ENCODE measurements at places on chromosomes 11 and 22.

DNA sequence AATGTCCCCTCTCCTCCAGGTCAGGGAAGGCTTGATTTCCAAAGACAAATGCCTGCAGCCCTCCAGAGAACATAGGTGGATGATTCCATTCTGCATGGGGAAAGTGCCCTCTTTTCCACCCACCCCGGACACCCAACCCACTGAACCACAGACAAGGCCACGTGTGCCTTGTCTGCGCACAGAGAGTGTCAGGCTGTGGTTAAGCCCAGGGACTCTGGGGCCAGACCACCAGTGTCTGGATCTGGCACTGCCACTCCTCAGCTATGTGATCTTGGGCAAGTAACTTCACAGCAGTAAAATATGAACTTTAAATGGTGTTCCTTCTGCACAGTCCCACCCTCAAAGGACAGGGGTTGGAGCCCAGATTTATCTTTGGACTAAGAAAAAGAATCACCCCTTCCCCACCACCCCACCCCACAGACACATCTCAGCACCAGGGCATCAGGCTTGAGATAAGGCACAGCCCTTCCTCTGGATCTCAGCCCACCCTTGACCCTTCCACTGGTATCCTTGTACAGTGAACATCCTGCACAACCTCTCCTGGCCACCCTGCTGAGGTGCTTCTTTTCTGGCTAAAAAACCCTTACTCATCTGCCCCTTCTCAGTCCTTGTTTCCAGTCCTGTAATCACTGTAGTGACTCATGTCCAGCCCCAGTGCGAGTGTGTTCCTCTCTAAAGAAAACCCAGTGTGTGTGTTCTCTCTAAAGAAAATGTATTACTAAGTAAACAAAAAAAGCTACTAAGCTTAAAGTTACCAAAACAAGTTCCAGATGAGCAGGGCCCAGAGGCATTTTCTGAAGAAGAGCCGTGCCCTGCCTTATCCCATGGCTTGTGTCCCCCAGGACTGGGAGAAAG, 1.9 kb upstream of the PTGDR2 start:
- DNase-seq, result no peak
- H3K27ac ChIP-seq, result no peak overlapping the region
- H3K4me3 ChIP-seq, result no peak overlapping the region
- H3K27me3 ChIP-seq, result no peaks in the 10 kb centered on the region

DNA sequence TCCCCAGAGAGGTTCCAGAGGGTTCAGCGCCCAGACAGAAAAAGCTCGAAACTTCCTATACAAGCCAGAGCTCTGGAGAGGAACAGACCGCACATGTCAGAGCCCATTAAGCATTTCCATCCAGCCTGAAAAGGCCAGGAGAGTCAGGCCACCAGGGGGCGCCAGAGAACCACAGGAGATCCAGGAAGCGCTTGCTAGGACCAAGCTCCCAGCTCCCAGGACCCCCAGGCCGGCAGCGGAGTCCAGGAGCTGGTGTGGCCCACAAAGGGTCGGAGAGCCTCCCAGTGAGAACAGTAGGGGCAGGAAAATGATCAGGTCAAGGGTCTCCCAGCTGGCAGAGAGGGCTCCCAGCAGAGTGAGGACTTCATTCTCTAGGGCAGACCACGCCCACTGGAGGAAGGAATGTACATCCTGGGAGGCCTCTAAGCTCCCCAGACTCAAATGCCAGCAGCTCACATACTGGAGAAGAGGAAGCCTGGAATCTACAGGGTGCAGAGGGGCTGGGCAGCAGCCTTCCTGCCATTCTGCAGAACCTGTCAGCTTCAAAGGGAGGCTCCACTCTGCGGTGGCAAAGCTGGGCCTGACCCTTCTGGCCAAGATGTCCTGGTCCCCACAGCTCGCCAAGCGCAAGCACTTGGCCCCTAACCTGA, 2.1 kb upstream of the MEI1 start:
- peaks cover 4% of the 10 kb centered on the region for H3K27me3 ChIP-seq
- peak; percentile 91 for DNase-seq
- peaks cover 18% of the 10 kb centered on the region for H3K4me1 ChIP-seq
- no peak overlapping the region for H3K4me3 ChIP-seq
- H3K27ac ChIP-seq, result peak overlapping the region; percentile 68
- H3K36me3 ChIP-seq, result peaks cover 3% of the 10 kb centered on the region

DNA sequence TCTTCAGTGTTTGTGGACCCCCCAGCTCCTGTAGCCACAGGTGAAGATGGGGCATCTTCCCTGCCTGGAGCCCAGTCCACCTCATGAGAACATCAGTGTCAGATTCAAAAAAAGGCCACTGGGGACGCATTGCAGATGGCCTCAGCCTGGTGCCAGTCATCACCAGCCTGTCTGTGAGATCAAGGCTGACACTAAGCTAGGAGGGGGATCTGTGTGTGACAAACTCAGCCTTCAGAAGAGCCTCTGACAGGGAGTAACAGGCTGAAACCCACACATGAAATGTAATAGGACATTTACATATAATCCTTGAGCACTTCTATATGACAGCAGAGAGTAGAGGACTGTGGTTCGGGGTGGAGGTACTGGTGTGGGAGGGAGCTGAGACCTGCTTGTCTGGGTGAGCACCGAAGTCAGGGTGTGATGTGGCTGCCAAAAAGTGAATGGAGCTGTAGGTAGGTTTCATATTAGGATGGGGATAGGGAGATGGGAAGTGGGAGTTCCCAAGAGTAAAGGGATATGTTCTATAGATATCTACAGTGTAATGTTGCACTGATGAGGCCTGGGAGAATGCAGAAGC, 20.5 kb upstream of the CCDC134 start:
- peaks cover 46% of the 10 kb centered on the region for H3K4me1 ChIP-seq
- H3K27me3 ChIP-seq, result no peaks in the 10 kb centered on the region
- H3K27ac ChIP-seq, result peak overlapping the region; percentile 97
- peaks cover 26% of the 10 kb centered on the region for H3K36me3 ChIP-seq
- H3K4me3 ChIP-seq, result peak overlapping the region; percentile 54

DNA sequence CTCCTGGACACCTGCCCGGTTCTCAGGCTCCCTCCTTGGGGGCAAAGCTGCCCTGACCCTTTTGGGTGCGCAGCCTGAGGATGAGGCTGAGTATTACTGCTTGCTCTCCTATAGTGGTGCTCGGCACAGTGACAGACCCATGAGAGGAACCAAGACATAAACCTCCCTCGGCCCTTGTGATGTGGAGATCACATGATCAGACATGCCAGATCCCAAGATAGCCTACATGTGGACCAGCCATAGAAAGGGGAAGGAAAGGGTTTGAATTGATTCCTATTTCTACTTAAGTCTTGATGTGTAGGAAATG, 125.3 kb downstream of the VPREB1 start:
- H3K27ac ChIP-seq, result no peak overlapping the region
- no peak overlapping the region for H3K4me3 ChIP-seq
- H3K4me1 ChIP-seq, result no peaks in the 10 kb centered on the region

DNA sequence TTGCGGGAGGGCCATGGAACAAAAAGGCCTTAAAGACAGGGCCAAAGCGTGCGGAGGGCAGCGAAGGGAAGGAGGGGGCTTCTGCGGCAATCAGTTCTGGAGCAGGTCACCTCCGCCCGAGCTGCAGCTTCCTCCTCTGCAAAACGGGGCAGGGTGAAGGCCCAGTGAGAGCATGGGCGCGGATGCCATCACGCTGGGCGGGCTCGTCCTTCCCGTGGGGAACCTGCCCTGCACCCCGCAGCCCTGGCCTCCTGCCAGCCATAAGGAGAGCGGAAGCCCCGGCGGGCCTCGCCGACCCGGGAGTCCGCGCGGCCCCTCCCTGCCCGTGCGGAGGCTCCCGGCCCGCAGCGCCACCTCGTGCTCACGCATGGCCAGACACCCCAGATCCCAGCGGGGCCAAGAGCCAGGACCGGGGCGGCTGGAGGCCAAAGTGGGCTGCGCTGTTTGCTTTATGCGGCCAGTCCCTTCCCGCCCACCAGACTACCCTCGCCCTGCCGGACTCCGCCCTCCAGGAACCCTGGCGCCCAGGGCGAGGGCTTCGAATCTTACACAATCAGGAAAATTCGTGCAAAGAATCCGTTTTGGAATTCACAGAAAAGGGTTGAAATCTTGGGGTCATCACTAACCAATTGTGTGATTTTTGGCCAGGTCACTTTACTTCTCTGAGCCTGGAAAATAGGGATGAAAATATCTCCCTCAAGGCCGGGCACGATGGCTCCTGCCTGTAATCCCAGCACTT, 16.1 kb downstream of the TSKU start:
- H3K4me3 ChIP-seq, result no peak overlapping the region
- no peaks in the 10 kb centered on the region for H3K36me3 ChIP-seq
- no peak overlapping the region for H3K27ac ChIP-seq
- peak; percentile 80 for DNase-seq
- H3K4me1 ChIP-seq, result peaks cover 15% of the 10 kb centered on the region
- H3K27me3 ChIP-seq, result peaks cover 6% of the 10 kb centered on the region

DNA sequence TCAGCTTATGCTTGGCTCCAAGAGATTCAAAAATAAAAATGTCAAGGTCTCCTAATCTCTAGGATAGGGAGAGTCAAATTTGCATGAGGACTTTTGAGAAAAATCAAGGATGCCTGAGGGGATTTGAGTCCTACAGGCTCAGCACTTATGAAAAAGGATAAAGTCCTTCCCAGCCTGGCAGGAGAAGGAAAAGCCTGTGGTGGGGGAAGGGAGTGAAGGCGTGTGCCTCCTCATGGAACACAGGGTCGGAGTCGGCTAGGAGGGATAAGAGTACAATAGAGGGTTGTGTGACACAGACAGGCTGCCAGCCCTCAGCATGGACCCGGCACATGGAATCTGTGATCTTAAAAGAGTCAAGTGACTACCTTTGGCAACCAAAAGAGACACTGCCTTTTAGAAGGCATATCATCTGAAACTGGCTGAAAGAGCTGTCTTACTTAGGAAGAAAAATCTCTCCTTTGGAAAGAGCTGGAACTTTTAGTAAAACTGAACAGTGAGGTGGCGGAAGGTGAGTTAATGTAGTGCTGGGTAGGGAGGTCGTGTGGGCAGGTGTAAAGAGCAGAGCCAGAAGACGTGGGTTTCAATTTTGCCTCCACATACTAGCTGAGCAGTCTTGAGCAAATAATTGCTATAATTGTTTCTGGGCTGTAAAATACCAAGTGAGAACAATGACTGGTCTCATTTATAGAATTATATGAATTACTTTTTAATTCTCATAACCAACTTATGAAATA, 58.8 kb upstream of the RDX start:
- no peaks in the 10 kb centered on the region for H3K36me3 ChIP-seq
- no peak overlapping the region for H3K27ac ChIP-seq
- no peak overlapping the region for H3K4me3 ChIP-seq

DNA sequence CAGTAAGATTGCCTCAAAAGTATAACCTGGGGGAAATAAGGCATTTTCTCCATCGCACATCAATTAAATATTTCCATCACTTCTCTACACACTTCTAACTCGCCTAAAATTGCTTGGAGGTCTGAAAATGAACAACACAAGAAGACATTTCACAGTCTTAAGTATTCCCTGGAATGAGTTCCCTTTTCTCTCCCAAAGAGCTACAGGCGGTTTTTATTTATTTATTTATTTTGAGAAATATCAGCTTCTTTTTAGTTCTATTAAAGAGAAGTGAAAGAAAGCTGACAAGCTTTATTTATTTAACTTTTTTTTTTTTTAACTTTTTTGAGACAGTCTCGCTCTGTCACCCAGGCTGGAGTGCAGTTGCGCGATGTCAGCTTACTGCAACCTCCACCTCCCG, 11.5 kb upstream of the PARVB start:
- no peaks in the 10 kb centered on the region for H3K27me3 ChIP-seq
- no peaks in the 10 kb centered on the region for H3K4me1 ChIP-seq
- H3K4me3 ChIP-seq, result no peak overlapping the region
- H3K36me3 ChIP-seq, result no peaks in the 10 kb centered on the region
- DNase-seq, result no peak

DNA sequence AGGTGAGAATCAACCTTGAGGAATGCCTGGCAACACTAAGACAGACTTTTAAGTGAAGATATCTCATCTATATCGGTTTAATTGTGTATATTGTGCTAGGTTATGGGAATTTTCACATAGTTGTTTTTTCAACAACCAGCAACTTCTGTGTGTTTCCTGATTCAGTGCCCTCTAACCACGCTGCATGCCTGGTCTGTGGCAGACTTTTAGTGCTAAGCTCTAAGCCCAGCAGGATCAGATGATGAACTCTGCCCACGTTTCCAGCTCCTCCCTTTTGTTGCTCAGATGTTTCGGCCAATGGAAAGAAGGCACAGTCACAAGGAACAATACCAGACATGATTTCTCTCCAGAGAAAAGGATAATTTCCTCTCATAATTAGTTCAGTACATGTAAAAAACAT, 1.4 kb upstream of the VWA5A start:
- H3K36me3 ChIP-seq, result peaks cover 3% of the 10 kb centered on the region
- H3K4me3 ChIP-seq, result no peak overlapping the region
- H3K4me1 ChIP-seq, result peaks cover 21% of the 10 kb centered on the region
- DNase-seq, result no peak

GRCh38 chr11:45816614-45817013, 11.7 kb downstream of the SLC35C1 start:
- peaks cover 9% of the 10 kb centered on the region for H3K36me3 ChIP-seq
- no peak overlapping the region for H3K27ac ChIP-seq
- no peak overlapping the region for H3K4me3 ChIP-seq
- DNase-seq, result no peak
- peaks cover 2% of the 10 kb centered on the region for H3K4me1 ChIP-seq
- H3K27me3 ChIP-seq, result no peaks in the 10 kb centered on the region

- peaks cover 3% of the 10 kb centered on the region for H3K36me3 ChIP-seq
- no peaks in the 10 kb centered on the region for H3K27me3 ChIP-seq
- H3K4me1 ChIP-seq, result no peaks in the 10 kb centered on the region
Measured at GRCh38 chr11:2666828-2667570, 32.8 kb downstream of the KCNQ1OT1 start.

- DNase-seq, result no peak
- H3K27ac ChIP-seq, result no peak overlapping the region
- H3K4me1 ChIP-seq, result no peaks in the 10 kb centered on the region
- H3K27me3 ChIP-seq, result no peaks in the 10 kb centered on the region
Measured at GRCh38 chr22:27933186-27933983, 14.3 kb upstream of the PITPNB start.

GRCh38 chr11:101436511-101437142, 147.2 kb downstream of the TRPC6 start:
- H3K27ac ChIP-seq, result no peak overlapping the region
- H3K36me3 ChIP-seq, result no peaks in the 10 kb centered on the region
- DNase-seq, result no peak
- no peaks in the 10 kb centered on the region for H3K4me1 ChIP-seq

DNA sequence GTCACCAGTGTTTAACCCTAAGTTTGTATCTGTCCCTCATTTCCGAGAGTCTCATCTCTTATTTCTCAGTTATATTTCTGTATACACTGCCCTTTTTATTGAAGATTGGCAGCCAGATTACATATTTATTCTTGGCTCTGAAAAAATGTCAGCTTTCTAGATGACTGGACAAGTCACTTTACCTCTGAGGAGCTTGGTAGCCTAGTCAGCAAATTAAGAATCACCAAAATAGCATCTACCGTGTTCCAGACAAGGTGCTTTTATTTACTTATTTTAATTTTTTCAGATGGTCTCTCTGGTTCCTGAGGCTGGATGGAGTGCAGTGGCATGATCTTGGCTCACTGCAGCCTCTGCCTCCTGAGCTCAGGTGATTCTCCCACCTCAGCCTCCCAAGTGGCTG, 5.6 kb upstream of the RBM4 start:
- H3K4me1 ChIP-seq, result peaks cover 22% of the 10 kb centered on the region
